ENCODE measurements at places on chromosomes 5 and 9. TPM values are rescaled to one million over a fixed set of nuclear protein-coding genes. Genes with fewer than 3 reads are reported as not detected.
A peak's percentile ranks its signal among the peaks of the same experiment; 100 is the strongest.

- DNase-seq, result no peak
Observed at GRCh38 chr5:154164249-154164581, 26.3 kb upstream of the GALNT10 start.

DNA sequence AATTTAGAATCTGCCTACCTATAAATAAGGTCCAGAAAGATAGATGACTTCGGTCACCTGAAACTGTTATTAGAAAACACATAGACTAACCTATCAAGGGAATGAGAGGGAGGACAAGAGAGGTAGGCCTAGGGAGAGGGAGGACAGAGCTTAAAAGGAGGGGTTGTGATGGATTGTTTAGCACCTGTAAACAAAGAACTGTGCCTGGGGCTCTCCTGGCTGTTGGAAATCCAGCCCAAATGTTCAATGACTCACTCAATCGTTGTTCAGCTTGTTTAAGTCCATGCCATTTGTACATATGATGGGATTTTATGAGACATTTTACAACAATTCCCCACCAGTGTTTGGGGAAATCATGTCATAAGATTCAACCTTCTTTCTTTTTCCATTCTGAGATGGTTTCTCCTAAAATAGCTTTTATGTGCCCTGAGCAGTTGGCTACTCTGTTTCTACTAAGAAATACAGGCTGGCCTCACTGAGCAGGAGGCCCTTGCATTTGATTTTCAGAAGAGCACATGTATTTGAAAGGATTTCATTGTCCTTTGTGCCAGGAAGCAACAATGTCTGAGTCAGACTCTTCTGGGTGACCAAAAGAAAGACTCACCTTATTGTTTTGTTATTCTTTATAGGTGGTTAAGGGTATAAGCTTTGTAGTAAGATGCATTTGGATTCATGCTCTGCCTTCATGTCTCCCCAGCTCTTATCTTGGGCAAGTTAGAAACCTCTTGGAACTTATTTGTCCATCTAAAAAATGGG, 48.2 kb upstream of the GPR151 start:
- no peak for DNase-seq

GRCh38 chr9:82665324-82665723, 397.6 kb downstream of the RASEF start:
- DNase-seq, result no peak

- DNase-seq, result no peak
Observed at GRCh38 chr5:80070338-80071056, 35.3 kb downstream of the THBS4 start.

DNA sequence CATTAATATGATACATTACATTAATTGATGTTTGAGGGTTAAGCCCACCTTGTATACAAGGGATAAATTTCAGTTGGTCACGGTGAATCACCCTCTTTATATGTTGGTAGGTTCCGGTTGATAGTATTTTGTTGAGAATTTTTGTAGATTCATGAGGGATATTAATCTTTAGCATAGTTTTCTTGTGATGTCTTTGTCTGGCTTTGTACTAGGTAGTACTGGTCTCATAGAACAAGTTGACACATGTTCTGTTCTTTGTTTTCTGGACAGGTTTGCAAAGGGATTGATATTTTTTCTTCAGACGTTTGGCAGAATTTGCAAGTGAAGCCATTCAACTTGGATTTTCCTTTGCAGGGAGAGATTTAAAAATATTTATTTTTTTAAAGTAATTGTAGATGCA, 49.1 kb upstream of the CLK4 start:
- peak; percentile 32 for DNase-seq

- peak; percentile 82 for DNase-seq
Observed at GRCh38 chr5:56480705-56481427, 247.7 kb upstream of the ANKRD55 start.

- peak; percentile 89 for DNase-seq
Observed at GRCh38 chr5:102296178-102296817, at the start of gene SLCO4C1. Gene SLCO4C1 (minus strand): TSS chr5:102296284. CDS start chr5:102296262, 22 bp downstream.

INSL4 gene
- not detected for total RNA-seq

DNA sequence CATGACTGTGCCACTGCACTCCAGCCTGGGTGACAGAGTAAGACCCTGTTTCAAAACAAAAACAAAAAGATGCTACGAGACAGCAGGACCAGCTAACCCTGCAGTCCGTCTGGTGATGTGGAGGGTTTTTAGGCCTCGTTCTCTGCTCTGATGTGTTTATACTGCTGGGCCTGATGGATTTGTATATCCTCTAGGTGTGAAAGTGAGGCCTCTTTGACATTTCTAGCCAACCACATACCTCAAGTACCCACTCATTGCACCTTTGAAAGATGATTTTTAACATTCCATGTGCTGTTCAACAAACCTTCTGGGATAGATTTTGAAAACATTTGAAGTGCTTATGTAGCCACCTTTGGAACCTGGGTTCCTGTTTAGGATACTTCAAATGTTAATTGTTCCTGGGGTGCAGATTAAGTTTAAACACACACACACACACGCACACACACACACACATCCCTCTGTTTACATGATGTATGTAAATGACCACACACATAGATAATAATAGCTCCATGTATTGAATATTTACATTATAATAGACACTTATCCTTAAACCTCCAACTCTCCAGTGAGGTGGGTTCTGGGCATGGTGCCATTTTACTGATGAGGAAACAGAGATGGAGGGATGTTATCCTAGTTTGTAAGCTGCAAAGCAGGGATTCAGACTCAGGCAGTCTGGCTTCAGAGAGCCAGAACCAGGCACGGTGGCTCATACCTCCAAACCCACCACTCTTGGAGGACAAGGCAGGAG, 48.8 kb upstream of the GOLPH3 start:
- no peak for DNase-seq

PCDH12 gene
- 20.1 TPM for total RNA-seq

- DNase-seq, result peak; percentile 60
Observed at GRCh38 chr5:132103332-132103951, 29.9 kb downstream of the CSF2 start.

All from tongue (tissue), 3 donors.